ENCODE measurements at places on chromosomes 12 and 14.

GRCh38 chr12:65721541-65722190 lies 102.6 kb upstream of the HMGA2 start:
- DNase-seq, result no peak

- no peak for DNase-seq
These were observed 48.9 kb downstream of the SERPINA10 start for GRCh38 chr14:94244182-94244581.

- DNase-seq, result no peak
These were observed 323.4 kb downstream of the VRK1 start for GRCh38 chr14:97120611-97121031.

GRCh38 chr12:6961278-6961694 lies 9.2 kb downstream of the PHB2 start:
- peak; percentile 51 for DNase-seq

GRCh38 chr14:53663709-53664108 lies 292.9 kb downstream of the BMP4 start:
- no peak for DNase-seq
